BE2C (cell line): ENCODE measurements at places on chromosomes 1 and 21.

DNA sequence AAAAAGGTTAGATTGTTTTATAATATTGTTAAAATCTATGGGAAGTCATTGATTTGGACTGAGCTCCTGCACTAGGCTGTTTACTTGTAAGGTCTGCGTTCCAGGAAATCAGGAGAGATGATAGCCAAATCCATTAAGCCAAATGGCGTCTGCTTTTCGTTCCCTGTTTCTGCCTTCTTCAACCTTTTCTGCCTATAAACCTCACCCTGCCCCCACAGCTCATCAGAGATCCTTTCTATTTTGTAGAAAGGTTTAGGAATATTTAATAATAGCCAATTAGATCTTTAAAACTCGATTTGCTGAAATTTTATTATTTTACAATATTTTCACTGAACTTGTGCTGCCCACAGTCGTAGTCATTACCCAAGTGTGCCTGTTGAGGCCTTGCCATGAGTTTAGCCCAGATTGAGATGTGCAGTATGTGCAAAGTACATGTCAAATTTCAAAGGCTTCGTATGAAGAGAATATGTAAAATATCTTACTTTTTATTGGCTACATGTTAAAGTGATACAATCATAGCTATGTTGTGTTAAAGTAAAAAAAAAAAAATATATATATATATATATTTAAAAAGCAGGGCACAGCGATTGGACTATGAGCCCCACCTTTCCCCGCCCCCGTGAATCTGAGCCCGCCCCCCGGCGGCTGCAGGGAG is 444 bp upstream of the IARS2 start:
- DNase-seq = no peak

DNA sequence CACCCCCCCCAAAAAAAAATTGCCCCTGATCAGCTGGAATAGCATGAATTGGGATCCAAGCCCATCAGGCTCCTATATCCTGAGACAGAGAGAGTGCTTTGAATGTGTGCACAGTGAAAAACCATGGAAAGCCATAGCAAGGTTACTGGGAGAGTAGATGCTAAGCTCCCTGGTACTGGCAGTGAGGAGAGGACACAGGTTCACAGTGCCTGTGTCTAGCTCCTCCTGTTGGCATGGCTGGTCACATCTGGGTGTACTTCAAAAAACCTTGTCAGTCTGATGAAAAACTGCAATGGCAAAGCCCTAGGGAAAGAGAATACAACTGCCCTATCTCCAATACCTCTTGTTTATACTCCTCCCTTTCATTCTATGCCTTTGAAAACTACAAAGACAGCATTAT is 12.9 kb downstream of the COPA start:
- no peak for DNase-seq

- no peak for DNase-seq
Observed at GRCh38 chr1:180751921-180752320, 120.1 kb downstream of the XPR1 start.

GRCh38 chr1:3795453-3796214 is 664 bp downstream of the LRRC47 start:
- no peak for DNase-seq

GRCh38 chr1:113405573-113405972 is 15.3 kb downstream of the MAGI3 start:
- no peak for DNase-seq

DNA sequence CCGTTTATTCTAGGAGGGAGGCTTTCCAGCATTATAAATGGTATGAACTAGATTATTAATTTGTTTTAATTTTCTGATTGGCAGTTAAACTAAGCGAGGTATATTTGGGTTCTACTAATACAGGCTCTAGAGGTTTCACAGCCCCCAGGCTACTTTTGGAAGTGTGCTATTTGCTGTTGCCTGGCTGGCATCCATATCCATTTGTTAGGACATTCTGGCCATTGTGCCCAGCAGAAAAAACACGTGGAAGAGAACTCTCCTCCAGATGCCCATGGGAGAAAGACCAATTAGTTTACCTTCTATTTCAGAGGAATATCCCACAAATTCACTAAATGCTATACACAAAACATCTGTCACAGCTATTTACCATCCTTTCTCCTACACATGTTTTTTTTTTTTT is 29.3 kb downstream of the MACO1 start:
- no peak for DNase-seq

DNA sequence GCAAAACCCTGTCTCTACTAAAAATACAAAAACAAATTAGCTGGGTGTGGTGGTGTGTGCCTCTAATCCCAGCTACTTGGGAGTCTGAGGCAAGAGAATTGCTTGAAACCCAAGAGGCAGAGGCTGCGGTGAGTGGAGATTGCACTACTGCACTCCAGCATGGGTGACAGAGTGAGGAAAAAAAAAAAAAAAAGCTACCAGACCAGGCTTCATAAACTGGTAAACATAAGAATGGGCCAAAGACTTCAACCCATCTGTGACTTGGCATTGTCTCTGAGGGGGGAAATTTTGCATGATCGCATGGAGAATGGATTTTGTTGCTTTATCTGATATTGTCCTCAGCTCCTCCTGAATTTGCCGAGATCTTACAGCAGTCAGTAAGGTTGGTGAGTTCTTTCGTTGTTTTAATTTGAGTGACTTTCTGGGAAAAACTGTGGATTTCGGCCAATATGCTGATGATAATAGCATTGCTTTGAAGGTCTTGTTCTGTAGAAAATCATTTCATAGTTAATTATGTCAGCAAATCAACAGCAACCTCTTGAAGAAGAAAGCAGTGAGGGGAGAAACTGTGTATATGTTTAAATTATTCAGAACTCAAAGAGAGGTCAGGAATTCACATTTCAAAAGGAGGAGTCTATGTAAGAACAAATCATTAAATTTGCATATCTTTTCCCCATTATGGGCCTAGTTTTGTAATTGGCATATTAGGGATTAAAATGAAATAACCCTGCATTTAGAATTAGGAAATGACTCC is 13.1 kb downstream of the FGGY start:
- no peak for DNase-seq

DNA sequence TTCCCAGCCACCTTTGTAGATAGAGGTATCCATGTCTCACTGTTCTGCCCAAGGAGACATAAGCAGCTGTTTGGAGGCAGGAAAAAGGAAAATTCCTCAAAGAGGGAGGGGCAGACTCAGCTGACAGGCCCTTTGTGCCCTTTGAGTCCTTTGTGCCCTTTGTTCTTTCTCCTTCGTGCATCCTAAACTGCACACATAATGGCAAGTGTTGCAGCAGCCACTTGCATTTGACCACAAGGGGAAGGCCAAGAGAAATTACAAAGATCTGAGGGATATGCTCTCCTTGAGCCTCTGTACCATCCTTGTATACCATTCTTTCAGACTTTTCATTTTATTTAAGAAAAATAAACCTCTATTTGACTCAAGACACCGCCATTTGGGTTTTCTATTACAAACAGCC is 71.8 kb upstream of the PKN2 start:
- DNase-seq = no peak

- DNase-seq = no peak
Observed at GRCh38 chr1:200980452-200980772, 43.1 kb downstream of the KIF21B start.

DNA sequence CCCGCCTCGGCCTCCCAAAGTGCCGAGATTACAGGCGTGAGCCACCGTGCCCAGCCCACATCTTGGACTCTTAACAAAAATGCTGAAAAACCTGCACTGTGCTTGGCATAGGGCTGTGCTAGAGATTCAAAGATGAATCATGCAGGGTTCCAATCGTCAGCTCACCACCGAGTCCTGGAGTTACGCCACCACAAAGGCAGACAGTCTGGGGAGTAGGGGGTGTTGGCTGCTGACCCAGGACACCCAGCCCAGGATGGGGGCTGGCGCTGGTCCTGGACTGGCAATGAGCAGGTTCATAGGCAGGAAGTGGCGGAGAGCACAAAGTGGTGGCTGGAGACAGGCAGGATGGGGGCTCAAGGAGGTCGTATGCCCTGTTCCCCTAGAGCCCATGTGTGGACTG is 16.0 kb downstream of the PSRC1 start:
- no peak for DNase-seq
